Anterior cingulate cortex (tissue), 58 donors: ENCODE measurements at places on chromosomes 7 and 10.

DNA sequence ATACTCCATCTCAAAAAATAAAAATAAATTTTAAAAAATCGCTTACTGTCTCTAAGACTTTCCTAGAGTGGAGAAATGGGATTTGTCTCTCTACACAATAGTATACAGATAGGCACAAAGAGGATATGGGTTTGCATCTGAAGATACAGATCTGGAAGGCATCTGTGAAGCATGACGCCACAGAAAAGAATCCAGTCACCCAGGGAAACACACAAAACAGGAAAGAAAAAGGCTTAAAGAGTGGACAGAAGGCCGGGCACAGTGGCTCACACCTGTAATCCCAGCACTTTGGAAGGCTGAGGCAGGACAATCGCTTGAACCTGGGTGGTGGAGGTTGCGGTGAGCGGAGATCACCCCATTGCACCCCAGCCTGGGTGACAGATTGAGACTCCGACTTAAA lies 61.3 kb downstream of the SKIDA1 start:
- no peak for DNase-seq

DNA sequence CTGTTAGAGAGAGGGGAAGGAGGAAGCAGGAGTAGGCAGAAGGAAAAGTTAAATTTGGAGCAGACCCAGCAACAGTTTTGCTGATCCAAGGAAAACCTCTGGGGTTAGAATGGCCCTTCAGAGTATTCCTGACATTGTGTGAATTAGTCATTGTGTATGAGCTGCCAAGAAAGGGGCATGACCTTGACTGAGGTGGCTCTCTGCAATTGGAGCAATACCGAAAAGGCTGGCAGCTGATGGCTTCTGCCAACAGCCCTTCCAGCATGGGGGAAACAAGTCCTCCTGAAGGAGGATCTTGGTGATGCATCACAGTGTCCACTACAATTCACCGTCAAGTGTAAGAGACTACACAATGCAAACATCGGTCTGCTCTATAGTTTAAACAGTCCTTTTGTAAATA lies 20.6 kb upstream of the WASL start:
- DNase-seq, result no peak

- no peak for DNase-seq
Measured at GRCh38 chr7:106178593-106179134, 66.6 kb upstream of the SYPL1 start.

DNA sequence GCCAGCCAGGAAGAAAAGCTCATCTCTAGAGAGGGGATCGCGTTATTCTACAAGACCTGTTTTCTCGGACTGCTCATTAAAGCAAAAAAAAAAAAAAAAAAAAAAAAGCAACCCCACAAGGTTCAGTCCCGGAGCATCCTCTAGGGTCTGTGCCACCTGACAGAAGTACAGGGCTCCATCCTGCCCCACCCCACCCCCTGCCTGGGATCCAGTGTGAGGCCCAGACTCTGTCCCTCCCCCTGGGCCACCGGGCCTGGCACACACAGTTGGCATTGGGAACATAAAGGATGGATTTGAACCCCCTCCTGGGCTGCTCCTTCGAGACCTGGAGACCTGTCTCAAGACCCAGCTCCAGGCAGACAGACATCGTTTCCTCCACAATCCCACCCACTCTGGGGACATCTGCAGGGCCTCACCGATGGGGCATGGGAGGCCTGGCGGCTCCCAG lies 688 bp downstream of the ORAI2 start:
- no peak for DNase-seq

- DNase-seq, result no peak
Measured at GRCh38 chr10:43226851-43227845, 39.7 kb downstream of the RASGEF1A start.

GRCh38 chr7:64744680-64745079 lies 49.5 kb upstream of the ZNF138 start:
- DNase-seq, result no peak

DNA sequence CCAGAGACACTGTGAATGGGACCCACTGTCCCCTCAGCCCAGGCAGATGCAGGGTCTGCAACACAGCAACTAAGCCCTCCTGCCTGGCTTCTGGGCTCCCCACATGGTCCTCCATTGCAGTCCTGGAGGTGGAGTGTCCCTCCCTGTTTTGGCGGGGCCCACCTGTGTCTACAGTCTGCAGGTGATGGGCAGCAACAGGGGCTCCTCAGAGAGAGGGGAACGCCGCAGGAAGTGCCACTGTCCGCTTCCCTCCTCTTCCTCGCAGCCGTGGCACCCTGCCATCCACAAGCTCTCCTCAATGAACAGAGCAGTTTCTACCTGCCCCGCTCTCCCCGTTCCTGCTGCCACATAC lies 9.3 kb downstream of the CAMK2G start:
- DNase-seq, result no peak

GRCh38 chr10:43127442-43127841 lies 10.8 kb upstream of the CSGALNACT2 start:
- no peak for DNase-seq

DNA sequence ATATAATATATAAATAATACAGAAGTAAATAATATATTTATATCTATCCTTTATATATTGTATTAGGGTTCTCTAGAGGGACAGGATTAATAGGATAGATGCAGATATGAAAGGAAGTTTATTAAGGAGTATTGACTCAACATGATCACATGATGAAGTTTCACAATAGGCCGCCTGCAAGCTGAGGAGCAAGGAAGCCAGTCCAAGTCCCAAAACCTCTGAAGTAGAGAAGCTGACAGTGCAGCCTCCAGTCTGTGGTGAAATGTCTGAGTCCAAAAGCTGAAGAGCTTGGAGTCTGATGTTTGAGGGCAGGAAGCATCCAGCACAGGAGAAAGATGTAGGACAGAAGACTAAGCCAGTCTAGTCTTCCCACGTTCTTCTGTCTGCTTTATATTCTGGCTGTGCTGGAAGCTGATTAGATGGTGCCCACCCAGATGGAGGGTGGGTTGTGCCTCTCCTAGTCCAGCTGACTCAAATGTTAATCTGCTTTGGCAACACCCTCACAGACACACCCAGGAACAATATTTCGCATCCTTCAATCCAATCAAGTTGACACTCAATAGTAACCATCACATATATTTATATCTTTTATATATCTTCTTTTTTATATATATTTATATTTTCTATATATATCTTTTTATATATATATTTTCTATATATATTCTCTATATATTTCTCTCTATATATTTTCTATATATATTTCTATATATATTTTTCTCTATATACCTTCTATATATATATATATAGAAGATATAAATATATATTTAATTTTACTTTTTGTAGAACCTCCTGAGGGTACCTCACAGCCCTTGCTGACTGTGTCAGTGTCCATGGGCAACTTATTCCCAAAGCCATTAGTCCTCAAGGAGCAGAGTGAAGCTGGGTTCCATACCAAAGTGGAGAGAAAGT lies 24.6 kb upstream of the AKR1B10 start:
- no peak for DNase-seq

GRCh38 chr10:17428351-17429097 lies 25.9 kb downstream of the ST8SIA6 start:
- DNase-seq, result no peak

GRCh38 chr10:78688901-78689583 lies 379.7 kb upstream of the ZMIZ1 start:
- no peak for DNase-seq

GRCh38 chr10:13587391-13587790 lies 626 bp downstream of the PRPF18 start:
- no peak for DNase-seq

- no peak for DNase-seq
Measured at GRCh38 chr10:110710621-110711020, 66.5 kb downstream of the RBM20 start.

DNA sequence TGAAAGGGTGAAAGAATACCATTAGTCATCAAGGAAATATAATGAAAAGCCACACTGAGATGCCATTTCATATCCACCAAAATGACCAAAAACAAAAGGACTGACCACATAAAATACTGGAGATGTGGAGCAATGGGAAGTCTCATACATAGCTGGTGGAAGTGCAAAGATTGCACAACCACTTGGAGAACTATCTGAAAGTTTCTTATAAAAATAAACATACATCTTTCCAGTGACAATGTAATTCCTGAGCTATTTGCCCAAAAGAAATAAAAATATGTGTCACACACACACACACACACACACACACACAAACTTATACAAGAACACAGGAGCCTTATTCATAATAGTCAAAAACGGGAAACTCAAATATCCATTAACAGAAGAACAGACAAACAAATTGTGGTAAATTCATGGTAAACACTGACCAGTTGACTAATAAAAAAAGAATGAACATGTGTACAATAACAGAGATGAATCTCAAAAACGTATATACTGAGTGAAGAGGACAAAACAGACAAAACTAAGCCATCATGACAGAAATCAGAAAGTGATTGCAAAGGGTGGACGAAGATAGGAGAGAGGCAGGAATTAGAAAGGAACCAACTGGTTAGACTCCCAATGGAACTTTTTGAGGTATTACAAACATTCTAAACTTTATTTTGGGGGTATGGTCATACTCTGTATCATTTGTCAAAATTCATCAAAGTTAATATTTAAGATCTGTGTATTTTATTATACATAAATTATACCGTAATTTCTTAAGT lies 21.5 kb downstream of the WASL start:
- DNase-seq, result no peak

- DNase-seq, result no peak
Measured at GRCh38 chr7:83799333-83799732, 150.4 kb upstream of the SEMA3E start.

- DNase-seq, result no peak
Measured at GRCh38 chr7:151134743-151135524, 32.6 kb downstream of the GBX1 start.

- DNase-seq, result no peak
Measured at GRCh38 chr7:1254281-1255079, 21.8 kb downstream of the UNCX start.

- peak; percentile 17 for DNase-seq
Measured at GRCh38 chr10:113322843-113323242, 230.0 kb upstream of the HABP2 start.

- no peak for DNase-seq
Measured at GRCh38 chr7:131943646-131944045, 387.2 kb upstream of the PODXL start.

DNA sequence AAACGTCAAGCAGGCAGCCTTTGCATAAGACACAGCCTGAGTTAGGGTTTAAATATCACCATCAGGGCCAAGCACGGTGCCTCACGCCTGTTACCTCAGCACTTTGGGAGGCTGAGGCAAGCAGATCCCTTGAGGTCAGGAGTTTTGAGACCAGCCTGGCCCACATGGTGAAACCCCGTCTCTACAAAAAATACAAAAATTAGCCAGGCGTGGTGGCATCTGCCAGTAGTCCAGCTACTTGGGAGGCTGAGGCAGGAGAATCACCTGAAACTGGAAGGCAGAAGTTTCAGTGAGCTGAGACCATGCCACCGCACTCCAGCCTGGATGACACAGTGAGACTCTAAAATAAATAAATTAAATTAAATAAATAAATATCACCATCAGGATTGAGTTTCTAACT lies 33.0 kb downstream of the SRPK2 start:
- DNase-seq, result no peak

DNA sequence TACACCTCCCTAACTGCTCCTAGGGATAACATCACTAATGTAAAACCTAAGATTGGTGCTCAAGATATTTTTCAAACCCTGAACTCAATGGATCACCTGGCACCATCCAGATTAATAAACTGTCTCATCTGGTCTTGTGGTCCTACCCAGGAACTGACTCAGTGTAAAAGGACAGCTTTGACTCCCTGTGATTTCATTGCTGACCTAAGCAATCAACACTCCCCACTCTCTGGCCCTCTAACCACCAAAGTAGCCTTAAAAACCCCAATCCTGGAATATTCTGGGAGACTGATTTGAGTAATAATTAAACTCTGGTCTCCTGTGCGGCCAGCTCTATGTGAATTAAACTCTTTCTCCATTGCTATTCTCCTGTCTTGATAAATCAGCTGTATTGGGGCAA lies 6.2 kb upstream of the USP54 start:
- DNase-seq, result no peak

DNA sequence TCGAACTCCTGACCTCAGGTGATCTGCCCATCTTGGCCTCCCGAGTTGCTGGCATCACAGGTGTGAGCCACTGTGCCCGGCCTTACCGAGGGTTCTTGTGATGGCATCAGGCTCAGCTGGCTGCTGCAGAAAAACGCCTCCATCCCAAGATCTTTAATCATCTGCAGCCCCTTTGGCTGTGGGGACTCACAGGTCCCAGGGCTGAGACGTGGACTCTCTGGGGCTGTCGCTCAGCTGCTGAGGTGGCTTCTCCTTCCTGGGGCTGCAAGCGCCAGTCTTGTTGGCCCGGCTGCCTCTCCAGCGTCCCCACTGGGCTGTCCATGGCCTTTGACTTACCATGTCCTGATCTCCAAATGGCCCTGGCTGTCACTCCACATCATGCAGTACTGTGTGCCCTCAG lies 20.0 kb downstream of the AMZ1 start:
- no peak for DNase-seq

- peak; percentile 31 for DNase-seq
Measured at GRCh38 chr7:36128448-36129047, 24.5 kb upstream of the EEPD1 start.

DNA sequence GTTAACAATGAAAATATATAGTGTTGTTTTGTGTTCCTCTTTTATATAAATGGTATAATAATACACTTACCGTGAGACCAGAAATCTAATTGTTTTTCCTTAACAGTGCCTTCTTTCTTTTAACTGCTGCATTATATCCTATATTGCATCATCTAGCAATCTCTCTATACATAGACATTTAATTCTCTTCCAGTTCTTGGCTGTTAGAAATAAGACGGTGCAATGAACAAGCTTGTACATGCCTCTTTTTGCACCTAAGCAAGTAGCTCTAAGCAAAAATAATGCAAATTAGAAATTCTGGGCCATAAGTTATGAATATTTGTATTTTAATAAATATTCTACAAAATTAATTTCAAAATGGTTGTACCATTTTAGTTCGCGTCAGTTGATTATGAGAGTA lies 55.9 kb upstream of the AHR start:
- no peak for DNase-seq

GRCh38 chr10:2300231-2300630 lies 562.9 kb upstream of the ADARB2 start:
- DNase-seq, result no peak

DNA sequence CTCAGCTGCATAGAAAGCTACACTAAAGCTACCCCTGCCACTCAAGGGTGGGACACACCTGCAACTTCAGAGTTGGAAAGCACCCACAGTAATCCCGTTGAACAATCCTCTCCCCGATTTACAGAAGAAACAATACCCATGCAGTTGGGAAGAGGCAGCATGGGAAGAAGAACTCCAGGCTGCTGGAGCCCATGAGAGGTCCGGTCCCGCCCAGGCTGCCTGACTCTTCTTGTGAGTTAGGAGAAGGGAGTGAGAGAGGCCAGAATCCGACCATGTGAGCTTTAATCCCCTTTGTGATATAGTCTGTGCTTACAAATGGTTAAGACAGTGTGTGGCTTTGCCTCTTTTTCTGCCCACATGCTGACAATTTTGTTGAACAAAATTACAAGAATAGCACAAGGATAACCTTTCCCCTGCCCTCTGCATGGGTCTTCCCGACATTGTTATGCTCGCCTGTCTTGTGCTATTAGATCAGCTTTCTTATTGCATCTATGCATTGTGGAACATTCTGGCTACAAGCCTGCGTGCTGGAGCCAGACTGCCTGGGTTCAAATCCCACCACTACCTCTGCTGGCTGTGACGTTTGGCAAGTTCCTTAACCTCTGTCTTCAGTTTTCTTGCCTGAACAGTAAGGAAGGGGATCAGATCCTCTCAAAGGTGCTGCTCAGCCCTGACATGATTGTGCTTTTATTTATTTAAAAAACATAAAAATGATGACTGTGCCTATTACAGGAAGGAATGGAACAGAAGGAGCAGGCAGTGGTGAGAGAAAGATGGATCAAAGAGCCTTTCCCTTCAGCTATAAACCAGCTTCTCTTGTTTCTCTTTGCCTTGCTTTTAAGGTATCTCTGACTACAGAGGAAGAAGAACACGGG lies 56.0 kb downstream of the BPGM start:
- no peak for DNase-seq
